Ascending aorta (tissue), 2 donors: ENCODE measurements at places on chromosomes 5 and 9. TPM values are rescaled to one million over a fixed set of nuclear protein-coding genes. Genes with fewer than 3 reads are reported as not detected.

- no peaks in the 10 kb centered on the region for H3K4me1 ChIP-seq
- H3K4me3 ChIP-seq, result no peak overlapping the region
- H3K27ac ChIP-seq, result no peak overlapping the region
- no peak for DNase-seq
- no peaks in the 10 kb centered on the region for H3K27me3 ChIP-seq
Observed at GRCh38 chr9:22645893-22646292, 199.3 kb downstream of the DMRTA1 start.

- no peaks in the 10 kb centered on the region for H3K36me3 ChIP-seq
- no peak overlapping the region for H3K4me3 ChIP-seq
- H3K27me3 ChIP-seq, result no peaks in the 10 kb centered on the region
- DNase-seq, result no peak
- no peak overlapping the region for H3K27ac ChIP-seq
Observed at GRCh38 chr5:14172149-14172795, 29.1 kb downstream of the TRIO start.

DNA sequence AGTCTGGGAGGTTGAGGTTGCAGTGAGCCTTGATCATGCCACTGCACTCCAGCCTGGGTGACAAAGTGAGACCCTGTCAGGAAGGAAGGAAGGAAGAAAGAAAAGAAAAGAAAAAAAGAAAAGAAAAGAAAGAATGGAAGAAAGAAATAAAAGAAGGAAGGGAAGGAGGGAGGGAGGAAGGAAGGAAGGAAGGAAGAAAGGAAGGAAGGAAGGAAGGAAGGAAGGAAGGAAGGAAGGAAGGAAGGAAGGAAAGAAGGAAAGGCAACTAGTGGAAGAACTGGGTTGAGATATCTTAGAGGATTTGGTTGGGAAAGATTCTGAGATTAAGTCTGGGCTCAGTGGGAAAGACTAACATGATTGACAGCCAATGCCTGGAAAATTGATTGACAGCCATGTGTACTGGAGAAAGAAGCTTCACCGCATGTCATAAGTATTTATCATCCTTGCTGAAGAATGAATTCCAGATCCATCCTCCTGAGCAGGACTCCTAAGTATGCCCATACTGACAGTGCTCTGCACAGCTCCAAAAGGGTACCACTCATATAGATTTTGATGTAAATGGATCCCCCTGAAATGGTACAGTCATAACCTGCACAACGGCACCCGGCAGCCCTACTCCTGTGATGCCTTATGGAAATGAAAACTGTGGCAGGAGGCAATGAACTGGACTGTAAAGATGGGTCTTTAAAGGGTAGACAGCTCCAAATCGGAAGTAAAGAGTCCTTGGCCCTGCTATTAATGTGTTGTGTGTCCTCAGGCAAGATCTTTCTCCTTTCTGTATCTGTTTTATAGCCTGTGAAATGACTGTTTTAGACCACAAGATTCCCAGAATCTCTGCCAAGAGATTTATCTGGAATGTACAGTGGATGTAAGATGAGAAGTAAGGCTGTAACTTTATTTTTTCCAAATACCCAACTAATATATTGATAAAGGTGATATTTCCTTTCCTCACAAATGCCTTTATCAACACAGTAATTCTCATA, 16.9 kb upstream of the ADRA1B start:
- no peaks in the 10 kb centered on the region for H3K27me3 ChIP-seq
- no peak overlapping the region for H3K27ac ChIP-seq
- H3K4me3 ChIP-seq, result no peak overlapping the region
- DNase-seq, result no peak

GRCh38 chr9:36214571-36214970, 23.9 kb downstream of the CLTA start:
- no peak overlapping the region for H3K4me3 ChIP-seq
- H3K27ac ChIP-seq, result peak overlapping the region; percentile 21
- H3K36me3 ChIP-seq, result peaks cover 70% of the 10 kb centered on the region
- H3K27me3 ChIP-seq, result no peaks in the 10 kb centered on the region

DNA sequence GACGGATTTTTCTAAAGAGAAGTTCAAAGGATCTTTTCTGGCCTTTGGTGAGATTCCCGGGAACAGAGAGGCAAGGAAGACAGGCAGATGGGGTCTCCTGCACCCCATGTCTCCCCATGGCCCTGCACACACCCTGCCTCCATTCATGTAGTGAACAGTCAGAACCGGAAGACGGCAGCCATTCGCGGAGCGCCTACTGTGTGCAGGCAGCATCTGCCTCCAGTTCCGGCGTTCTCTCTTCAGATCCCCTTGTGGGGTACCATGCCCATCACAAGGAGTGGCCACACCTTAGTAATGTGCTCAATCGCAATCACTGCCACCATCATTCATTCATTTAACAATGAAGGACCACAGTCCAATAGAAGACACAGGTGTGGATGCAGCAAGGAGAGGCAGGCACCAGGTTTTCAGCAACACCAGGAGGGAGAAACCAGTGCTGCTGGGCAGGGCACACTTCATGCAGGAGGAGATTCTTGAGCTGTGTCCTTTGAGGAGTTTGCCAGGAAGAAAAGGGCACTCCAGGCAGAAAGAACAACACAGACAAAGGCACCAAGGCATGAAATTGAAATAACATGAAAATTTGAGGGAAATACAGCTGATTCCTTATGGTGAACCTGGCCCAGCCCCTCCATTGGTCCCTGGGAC, 171.5 kb upstream of the PHYKPL start:
- H3K27ac ChIP-seq, result no peak overlapping the region
- no peak overlapping the region for H3K4me3 ChIP-seq
- no peaks in the 10 kb centered on the region for H3K4me1 ChIP-seq
- H3K27me3 ChIP-seq, result no peaks in the 10 kb centered on the region

The PCDHA6 gene
- not detected for total RNA-seq

The CD180 gene
- 2.3 TPM for total RNA-seq

- H3K27ac ChIP-seq, result no peak overlapping the region
- H3K4me1 ChIP-seq, result peaks cover 21% of the 10 kb centered on the region
- no peaks in the 10 kb centered on the region for H3K36me3 ChIP-seq
- H3K4me3 ChIP-seq, result no peak overlapping the region
- no peak for DNase-seq
- H3K27me3 ChIP-seq, result no peaks in the 10 kb centered on the region
Observed at GRCh38 chr5:56279979-56280378, 46.8 kb upstream of the ANKRD55 start.

DNA sequence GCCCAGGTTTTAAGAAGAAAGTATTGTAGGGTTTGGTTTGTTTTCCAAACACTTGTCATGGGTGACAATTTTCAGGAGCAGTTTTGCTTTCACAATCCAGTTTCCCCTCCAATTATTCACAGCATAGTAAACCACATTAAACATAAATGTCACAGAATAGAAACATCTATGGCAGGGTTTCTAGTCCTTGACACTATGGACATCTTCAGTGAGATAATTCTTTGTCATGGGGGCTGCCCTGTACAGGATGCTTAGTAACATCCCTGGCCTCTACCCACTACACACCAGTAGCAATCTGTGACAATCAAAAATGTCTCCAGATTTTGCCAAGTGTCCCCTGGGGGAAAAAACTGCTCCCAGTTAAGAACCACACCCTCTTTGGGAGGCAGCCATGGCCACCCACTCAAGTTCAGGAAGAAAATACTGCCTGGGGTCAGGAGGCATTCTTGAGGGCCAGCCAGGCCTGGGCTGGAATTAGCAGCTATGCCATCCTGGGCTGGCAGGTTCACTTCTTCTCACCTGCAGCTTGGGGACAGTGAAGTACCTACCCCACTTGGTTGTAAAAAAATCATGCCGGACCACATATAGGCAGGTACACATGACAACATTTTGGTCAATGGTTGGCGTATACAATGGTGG, 116.3 kb downstream of the HSD17B3 start:
- H3K27me3 ChIP-seq, result no peaks in the 10 kb centered on the region
- no peak for DNase-seq
- no peaks in the 10 kb centered on the region for H3K36me3 ChIP-seq

The SLC46A2 gene
- not detected for total RNA-seq

GRCh38 chr5:131794586-131794985, 2.2 kb downstream of the FNIP1 start:
- no peaks in the 10 kb centered on the region for H3K27me3 ChIP-seq

- H3K27ac ChIP-seq, result peak overlapping the region; percentile 78
- H3K27me3 ChIP-seq, result no peaks in the 10 kb centered on the region
- no peak overlapping the region for H3K4me3 ChIP-seq
- no peaks in the 10 kb centered on the region for H3K36me3 ChIP-seq
- peak; percentile 82 for DNase-seq
Observed at GRCh38 chr9:18632632-18633403, 158.9 kb downstream of the ADAMTSL1 start.

The HRCT1 gene
- total RNA-seq, result 32.7 TPM

The TMEM252 gene
- total RNA-seq, result not detected

GRCh38 chr5:170917113-170917512, 55.3 kb downstream of the RANBP17 start:
- no peak overlapping the region for H3K4me3 ChIP-seq
- H3K27me3 ChIP-seq, result no peaks in the 10 kb centered on the region
- DNase-seq, result no peak
- no peaks in the 10 kb centered on the region for H3K4me1 ChIP-seq

- H3K4me1 ChIP-seq, result no peaks in the 10 kb centered on the region
- H3K4me3 ChIP-seq, result no peak overlapping the region
- no peak overlapping the region for H3K27ac ChIP-seq
- no peaks in the 10 kb centered on the region for H3K27me3 ChIP-seq
- H3K36me3 ChIP-seq, result no peaks in the 10 kb centered on the region
- DNase-seq, result no peak
Observed at GRCh38 chr5:139446956-139447779, 7.8 kb upstream of the DNAJC18 start.

- H3K36me3 ChIP-seq, result no peaks in the 10 kb centered on the region
- peak overlapping the region; percentile 69 for H3K4me3 ChIP-seq
- DNase-seq, result no peak
- H3K27me3 ChIP-seq, result no peaks in the 10 kb centered on the region
- no peaks in the 10 kb centered on the region for H3K4me1 ChIP-seq
Observed at GRCh38 chr5:65482296-65482735, 596 bp upstream of the ADAMTS6 start.

- DNase-seq, result no peak
Observed at GRCh38 chr5:17743580-17744435, 109.5 kb downstream of the TAF11L14 start.

GRCh38 chr5:112551419-112552032, 132.4 kb upstream of the EPB41L4A start:
- H3K27me3 ChIP-seq, result no peaks in the 10 kb centered on the region
- H3K4me1 ChIP-seq, result no peaks in the 10 kb centered on the region
- no peak overlapping the region for H3K4me3 ChIP-seq
- H3K36me3 ChIP-seq, result no peaks in the 10 kb centered on the region

DNA sequence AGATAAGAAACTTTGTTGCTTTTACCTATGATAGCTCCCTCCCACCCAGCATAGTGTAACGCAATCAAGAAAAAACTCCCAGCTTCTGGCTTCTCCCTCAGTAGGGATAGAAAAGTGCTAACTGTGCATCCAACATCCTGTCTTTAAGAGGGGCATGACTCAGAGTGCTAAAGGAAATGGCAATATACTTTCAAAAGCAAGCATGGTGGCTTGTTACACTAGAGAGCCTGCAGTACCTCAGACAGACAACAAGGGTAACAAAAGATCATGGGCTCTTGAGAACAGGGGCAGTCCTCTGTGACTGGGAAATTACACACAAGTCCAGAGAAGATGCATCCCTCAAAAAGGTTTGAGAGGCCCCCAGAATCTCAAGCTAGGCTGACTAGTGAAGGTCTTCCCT, 37.8 kb downstream of the PRELID2 start:
- H3K4me1 ChIP-seq, result no peaks in the 10 kb centered on the region
- no peaks in the 10 kb centered on the region for H3K27me3 ChIP-seq
- no peak for DNase-seq
- no peak overlapping the region for H3K27ac ChIP-seq
- no peak overlapping the region for H3K4me3 ChIP-seq

The PRRC1 gene
- 39.5 TPM for total RNA-seq

DNA sequence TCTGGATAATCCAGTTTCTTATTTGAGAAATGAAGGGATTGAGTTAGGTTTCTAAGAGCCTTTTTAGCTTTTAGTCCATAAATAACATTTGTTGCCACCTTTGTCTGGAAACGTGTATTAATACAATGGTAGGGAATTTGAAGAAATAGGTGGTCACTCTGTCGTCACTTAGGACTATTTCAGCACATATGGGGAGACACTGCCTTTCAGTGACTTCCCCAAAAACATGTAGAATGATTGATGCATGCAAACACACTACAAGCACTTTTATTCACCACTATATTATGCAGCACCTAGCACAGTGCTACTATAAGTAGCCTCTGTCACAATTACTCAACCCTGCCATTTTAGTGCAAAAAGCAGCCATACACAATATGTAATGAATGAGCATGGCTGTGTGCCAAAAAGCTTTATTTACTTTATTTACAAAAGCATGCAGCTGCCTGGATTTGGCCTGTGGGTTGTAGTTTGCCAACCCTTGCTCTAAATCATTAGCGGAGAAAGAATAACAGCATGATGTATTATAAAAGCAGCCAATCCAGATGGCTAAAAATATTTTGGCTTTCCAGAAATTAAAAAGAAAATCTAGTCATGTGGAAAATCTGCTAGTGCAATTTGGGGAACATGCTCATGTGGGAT, 154.2 kb upstream of the HMHB1 start:
- no peak overlapping the region for H3K4me3 ChIP-seq
- H3K4me1 ChIP-seq, result no peaks in the 10 kb centered on the region
- DNase-seq, result no peak
- H3K27ac ChIP-seq, result no peak overlapping the region
- H3K36me3 ChIP-seq, result no peaks in the 10 kb centered on the region

The SPINK6 gene
- not detected for total RNA-seq

The TRPM6 gene
- total RNA-seq, result 0.96 TPM

GRCh38 chr5:150065346-150065745, 21.0 kb downstream of the CSF1R start:
- no peaks in the 10 kb centered on the region for H3K27me3 ChIP-seq
- no peak overlapping the region for H3K4me3 ChIP-seq
- DNase-seq, result peak; percentile 74
- peak overlapping the region; percentile 65 for H3K27ac ChIP-seq

DNA sequence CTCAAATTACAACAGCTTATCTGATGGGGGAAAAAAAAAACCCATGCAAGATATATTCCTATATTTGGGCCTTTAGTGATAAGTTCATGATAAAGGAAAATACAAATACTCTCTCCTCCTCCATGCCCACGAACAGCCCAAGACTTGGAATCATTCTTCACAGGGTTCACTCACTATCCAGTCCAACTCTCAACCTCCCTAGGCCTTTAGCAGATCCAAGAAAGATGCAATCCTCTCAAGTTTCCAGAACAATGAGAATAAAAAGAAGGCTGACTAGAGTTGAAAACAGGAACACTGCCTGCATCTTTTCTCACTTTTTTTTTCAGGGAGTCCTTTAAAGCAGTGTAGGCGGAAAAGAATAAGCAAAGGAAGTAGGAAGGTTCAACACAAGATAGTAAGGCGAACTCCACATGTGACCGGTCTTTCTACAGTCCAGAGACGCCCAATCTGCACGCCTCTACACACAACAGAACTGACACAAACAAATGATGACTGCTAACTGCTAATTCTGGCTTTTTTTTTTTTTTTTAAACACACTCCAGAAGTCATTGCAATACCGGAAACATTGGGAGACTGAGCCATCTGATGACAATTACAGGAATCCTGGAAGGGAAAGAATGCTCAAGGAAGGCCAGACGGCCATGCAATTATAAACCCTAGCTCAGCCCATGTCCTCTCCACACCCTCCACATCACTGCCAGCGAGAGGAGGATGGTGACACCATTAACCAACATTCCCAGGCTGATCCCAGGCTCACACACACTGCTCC, 75.4 kb downstream of the BNC2 start:
- H3K36me3 ChIP-seq, result no peaks in the 10 kb centered on the region
- no peaks in the 10 kb centered on the region for H3K27me3 ChIP-seq
- no peak overlapping the region for H3K4me3 ChIP-seq
- no peak for DNase-seq

GRCh38 chr9:122086873-122087272, 6.2 kb downstream of the TTLL11 start:
- no peaks in the 10 kb centered on the region for H3K27me3 ChIP-seq
- no peak overlapping the region for H3K4me3 ChIP-seq
- H3K36me3 ChIP-seq, result no peaks in the 10 kb centered on the region
- peak overlapping the region; percentile 92 for H3K27ac ChIP-seq
